ENCODE measurements at places on chromosomes 4 and X. TPM values are rescaled to one million over a fixed set of nuclear protein-coding genes. Genes with fewer than 3 reads are reported as not detected.

Gene ZFX
- 112 TPM for total RNA-seq

Gene GC
- not detected for total RNA-seq

Gene ETDB
- total RNA-seq, result not detected

Gene NSG1
- 5.4 TPM for total RNA-seq

Gene MID2
- total RNA-seq, result 24.6 TPM

Gene GAGE12H
- not detected for total RNA-seq

Gene PAGE4
- total RNA-seq, result 13.3 TPM

Gene SORBS2
- 83.4 TPM for total RNA-seq

Gene DDX3X
- total RNA-seq, result 261 TPM

Gene POLR2B
- 154 TPM for total RNA-seq

Gene MAGEE1
- total RNA-seq, result 1.7 TPM

Gene UCP1
- not detected for total RNA-seq

Gene ERAS
- not detected for total RNA-seq

Gene REPS2
- total RNA-seq, result 15.6 TPM

Gene SLC35A2
- total RNA-seq, result 10.5 TPM

All from urinary bladder (tissue), 4 donors.